ENCODE measurements at places on chromosomes 1 and 21.

DNA sequence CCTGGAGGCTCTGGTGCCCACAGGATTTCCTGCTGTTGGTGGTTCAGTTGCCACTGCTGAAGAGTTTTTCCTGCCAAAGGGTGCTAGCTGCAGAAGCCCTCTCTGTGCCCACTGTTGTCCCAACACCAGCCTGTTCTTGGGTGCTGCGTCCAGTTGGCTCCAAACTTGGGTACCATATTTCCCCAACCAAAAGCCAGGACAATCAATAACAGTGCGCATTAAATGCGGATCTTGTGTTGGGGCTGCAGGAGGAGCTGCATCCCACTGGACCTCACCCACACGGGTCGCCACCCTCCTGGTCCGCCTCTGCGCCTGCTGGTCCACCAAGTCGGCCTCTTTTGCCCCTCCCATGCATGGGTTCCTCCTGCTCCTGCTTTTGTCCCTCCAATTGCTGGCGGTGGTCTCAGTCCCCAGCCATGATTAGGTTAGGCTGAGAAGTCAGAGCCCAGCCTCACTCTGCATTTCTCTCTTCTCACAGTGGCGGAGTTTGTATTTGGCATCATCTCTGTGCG is 9.8 kb downstream of the ABCG1 start:
- no peak for DNase-seq

- no peak for DNase-seq
These were observed 27.1 kb upstream of the SAMSN1 start for GRCh38 chr21:14573244-14573643.

DNA sequence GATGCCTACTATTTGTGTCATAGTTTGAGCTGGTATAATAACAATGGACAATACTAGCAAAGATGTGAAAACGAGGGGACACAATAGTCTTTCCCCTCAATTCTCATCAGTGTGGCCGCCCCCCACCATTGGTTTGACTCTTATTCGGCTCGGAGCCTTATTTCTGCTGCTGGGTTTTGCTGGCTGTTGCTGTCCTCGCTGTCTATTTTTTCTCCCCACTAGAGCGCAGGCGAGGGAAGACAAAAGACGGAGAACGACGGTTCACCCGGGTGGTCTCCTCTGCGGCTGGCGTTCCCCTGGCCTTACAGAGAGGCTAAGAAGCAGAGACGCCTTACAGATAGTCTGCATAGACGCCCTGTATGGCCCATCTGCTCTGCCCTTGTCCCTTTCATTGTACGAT is 19.4 kb downstream of the CLIC6 start:
- no peak for DNase-seq

GRCh38 chr1:230517786-230518185 is 91.7 kb upstream of the PGBD5 start:
- DNase-seq = no peak

DNA sequence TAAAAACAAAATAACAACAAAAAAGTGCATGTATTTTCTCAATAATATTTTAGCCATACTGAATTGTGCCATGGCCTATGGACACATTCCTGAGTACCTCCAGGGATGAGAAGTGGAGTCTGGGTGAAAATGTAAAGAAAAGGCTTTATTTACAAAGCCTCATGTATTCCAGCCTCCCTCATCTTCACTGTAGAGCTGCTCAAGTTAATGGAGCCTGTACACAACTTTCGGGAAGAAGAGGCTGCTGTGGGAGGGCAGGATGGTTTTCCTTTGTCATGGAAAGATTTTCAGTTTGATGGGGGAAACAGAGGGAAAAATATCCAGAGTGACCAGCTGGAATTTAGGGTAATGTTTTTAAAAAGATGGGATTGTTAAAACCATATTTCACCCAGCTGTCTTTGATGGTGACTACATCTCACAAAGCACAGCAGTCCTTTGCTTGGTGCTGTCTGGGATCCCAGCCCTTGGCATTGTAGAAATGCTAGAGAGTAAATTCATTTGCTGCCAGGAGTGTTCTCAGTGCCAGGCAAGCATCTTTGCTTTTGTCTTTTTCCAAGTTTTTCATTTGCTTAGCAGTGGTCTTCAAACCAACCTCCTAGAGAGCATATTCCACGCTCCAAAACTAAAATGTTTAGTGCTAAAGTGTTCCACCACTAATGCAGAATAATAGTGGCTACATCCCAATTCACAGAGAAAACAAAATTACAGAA is 54.9 kb downstream of the DPT start:
- no peak for DNase-seq

GRCh38 chr1:241090798-241091197 is 266.2 kb downstream of the RGS7 start:
- no peak for DNase-seq

DNA sequence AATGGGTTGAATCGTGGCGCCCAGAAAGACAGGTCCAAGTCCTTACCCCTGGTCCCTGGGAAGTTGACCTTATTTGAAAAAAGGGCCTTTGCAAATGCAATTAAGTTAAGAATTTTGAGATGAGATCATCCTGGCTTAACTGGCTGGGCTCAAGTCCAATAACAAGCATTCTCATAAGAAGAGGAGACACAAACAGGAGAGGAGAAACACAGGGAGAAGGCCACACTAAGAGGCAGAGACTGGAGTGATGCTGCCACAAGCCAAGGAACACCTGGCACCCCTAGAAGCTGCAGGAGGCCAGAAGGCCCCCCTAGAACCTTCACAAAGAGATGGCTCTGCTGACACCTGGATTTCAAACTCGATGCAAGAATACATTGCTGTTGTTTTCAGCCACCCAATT is 44.6 kb downstream of the PDPN start:
- DNase-seq = no peak

DNA sequence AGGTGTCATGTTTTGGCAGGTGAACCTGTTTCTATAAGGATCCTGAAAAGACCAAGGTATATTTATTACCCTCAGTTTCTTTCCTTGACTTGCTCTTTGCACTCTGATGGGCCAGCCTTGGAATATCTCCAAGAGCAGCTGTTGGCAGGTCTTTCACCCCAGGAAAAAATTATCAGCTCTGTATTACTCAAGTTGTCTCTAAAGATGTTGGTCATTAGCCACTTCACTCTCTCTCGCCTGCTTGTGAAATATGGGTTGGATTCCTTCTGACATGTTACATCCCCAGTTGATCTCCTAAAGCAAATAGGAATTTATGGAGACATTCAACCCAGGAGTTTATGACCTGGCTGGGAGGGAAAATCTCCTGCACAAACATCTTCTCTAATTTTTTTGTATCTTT is 85.9 kb downstream of the KCNJ15 start:
- DNase-seq = no peak

DNA sequence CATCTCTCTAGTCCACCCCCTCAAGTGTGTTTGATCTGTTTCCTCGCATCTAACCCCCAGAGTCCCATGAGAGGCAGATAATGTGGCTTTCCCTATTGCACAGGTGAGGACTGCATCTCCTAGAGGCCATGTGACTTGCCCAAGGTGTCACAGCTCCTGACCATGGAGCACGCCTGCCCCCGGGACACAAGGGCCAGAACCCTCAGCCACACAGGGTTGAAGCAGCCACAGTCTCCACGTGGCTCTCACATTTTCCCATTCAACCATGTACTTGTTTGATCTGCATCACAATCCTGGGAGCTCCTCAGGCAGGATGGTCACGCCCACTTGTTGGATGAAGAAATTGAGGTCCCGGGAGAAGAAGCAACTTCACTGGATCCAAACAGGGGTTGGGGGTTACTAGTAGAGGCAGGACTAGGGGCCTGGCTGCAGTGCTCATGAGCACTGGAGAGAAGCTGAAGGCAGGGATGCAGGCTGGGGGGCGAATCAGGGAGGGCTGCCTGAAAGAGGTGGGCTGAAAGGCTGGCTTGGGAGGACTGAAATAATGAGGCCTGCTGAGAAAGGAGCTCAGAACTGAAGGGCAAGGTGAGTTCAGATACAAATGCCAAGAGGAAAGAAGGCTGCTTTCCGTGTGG is 207.9 kb downstream of the PTPRU start:
- no peak for DNase-seq

DNA sequence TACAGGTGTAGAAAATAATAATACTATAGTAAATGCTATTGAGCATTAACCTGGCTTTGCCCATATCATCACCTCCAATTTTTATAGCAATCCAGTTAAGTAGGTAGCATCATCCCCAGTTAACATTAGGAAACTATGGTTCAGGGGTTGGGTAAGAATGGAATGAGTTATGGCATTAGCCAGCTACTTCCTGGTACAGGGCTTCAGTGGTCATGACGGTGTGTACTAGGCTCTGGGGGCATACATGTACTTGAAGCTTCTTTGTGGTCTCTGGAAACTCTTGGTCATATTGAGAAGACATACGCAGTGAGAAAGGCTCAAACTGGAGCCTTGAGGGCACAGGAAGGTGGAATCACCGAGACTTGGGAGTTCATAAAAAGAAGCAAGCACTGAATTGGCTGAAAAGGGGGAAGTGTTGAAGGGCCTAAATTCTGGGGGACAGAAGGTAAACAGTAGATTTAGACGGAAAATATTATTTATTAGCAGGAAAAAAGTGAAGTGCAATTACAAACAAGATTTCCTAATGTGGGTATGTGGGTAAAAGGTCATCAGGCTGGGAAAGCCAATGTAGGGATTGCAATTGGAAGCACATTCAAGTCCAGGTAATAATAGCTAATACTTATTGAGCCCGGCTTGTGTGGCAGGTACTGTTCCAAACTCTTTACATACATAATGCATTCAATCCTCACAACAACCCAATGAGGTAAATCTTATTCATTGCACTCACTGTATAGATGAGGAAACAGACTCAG is 114.2 kb upstream of the ATP1A1 start:
- DNase-seq = no peak

GRCh38 chr1:18333220-18333619 is 147.5 kb upstream of the KLHDC7A start:
- DNase-seq = no peak

DNA sequence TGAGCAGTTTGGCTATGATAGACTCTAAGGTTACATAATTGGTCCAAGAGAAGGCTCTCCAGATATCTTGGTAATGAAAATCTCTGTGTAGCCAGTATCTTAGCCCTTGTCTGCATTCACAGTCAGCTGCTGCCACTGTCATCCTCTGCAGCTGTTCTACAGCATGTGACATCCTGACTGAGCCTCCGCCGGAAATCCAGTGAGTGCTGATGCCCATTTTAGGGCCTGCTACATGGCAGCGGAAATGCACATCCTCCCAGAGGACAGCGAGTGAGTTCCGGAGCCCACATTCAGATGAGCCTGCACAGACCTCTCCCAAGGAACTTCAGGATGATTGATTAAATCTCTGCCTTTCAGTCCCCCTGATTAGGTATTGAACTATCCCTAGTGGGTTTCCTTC is 237.1 kb downstream of the HHIPL2 start:
- no peak for DNase-seq

GRCh38 chr1:6241887-6242740 is 1.9 kb upstream of the HES3 start:
- DNase-seq = no peak

GRCh38 chr1:25909040-25909439 is 2.8 kb upstream of the STMN1 start:
- DNase-seq = no peak

GRCh38 chr1:211581526-211581925 is 2.6 kb upstream of the SLC30A1 start:
- DNase-seq = no peak

GRCh38 chr1:234742622-234743021 is 132.6 kb upstream of the IRF2BP2 start:
- DNase-seq = no peak
